ENCODE measurements at places on chromosomes 6 and 20.

DNA sequence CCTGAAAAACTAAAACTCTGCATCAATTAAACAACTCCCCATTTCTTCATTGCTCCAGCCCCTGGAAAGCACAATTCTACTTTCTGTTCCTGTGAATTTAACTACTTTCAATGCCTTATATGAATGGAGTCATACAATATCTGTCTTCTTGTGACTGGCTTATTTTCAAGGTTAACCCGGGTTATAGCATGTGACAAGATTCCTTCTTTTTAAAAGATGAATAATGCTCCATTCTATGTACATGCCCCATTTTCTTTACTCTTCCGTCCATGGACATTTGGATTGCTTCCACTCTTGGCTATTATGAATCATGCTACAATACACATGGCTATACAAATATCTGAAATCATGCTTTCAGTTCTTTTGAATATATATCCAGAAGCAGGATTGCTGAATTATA, 334.9 kb upstream of the ID4 start:
- DNase-seq, result no peak

- peak; percentile 33 for DNase-seq
These were observed 63.6 kb downstream of the HUS1B start for GRCh38 chr6:593139-593906.

DNA sequence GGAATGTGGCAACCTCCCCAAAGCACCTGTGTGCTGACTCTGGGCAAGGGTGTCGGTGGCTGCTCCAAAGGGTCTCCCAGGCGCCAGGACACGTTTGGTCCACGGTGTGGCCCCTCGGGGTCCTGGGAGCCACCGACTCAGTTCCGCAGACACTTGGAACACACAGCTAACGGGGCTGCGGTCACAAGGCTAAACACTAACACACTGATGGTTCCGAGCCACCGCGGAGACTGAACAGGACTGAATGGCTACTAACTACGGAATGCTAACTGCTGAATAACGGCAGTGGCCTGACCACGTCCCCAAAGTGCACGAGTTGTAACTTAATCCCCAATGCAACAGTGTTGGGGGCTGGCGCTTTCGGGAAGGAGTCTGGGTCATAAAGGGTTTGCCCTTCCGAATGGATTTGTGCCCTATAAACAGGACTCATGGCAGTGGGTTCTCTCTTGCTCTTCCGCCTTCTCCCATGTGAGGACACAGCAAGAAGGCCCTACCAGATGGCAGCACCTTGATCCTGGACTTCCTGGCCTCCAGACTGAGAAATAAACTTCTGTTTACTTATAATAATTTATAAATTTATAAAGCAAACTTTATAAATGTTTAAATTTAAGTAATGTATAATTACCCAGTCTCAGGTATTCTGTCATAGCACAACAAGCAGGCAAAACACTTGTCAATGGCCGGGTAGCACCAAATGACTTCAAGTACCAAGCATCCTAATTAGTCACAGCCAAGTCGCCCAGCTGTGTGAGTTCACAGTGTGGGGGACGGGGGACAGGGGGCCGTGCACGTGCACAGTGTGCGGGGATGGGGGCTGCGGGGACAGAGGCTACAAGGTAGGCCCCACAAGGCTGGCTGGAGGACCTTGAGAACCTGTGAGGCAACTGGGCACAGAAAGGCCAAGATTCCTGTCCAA, 2.3 kb upstream of the EEF1A2 start:
- DNase-seq, result no peak

- DNase-seq, result peak; percentile 52
These were observed 31.8 kb downstream of the TFAP2B start for GRCh38 chr6:50850223-50851048.

- DNase-seq, result no peak
These were observed 32.6 kb downstream of the KCNK5 start for GRCh38 chr6:39196673-39197091.

GRCh38 chr6:9612489-9612888, 802.4 kb downstream of the TFAP2A start:
- DNase-seq, result no peak

DNA sequence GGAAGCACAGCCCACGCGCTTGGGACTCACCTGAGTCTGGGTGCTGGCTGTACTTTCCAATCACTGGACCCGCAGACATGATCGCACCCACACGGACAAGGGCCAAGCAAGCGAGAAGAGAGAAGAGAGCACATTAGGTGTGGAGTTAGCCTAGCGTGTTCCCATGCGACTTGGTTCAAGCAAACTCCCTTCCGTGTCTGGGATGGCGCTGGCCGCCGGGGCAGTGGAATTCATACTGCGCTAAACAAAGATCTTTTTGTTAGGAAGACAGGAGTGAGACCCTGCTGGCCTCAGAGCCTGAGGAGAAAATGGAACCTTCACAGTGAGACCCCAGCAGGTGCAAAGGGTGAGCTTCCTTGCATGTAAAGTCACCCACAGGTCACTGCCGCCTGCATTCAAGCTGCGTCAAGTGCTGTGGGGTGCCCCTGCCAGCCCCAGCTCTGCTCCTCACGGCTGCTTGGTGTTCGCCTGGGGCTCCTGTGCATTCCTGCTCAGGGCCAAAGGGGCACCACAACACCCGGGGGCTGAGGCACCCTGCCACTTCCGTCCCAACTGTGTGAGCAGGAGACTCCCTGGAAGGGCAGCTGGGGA, 26.4 kb downstream of the PSMG4 start:
- peak; percentile 8 for DNase-seq

GRCh38 chr20:3911956-3912355, 22.8 kb downstream of the PANK2 start:
- DNase-seq, result no peak

DNA sequence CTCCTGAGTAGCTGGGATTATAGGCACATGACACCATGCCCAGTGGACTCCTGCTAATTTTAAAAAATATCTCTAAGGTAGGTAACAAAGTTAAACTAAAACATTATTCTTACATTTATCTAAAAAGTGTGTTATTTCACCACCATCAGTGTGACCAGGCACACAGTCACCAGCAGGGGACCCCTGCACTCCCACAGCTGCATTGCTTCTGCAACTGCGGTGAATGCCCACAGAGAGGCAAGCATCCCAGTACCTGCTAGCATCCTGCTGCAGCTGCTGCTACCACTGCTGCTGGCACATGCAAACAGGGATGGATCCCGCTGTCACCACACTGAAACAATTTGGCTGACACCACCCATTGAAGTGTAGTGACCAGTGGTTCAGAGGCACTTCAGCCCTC, 21.9 kb upstream of the EPB41L2 start:
- no peak for DNase-seq

- DNase-seq, result no peak
These were observed 14.2 kb downstream of the DLGAP4 start for GRCh38 chr20:36320261-36320897.

Measured in WTC11 (cell line).